ENCODE measurements at places on chromosomes 7 and 10.

GRCh38 chr10:21368022-21368582 is 157.4 kb downstream of the SKIDA1 start:
- no peak for DNase-seq

GRCh38 chr10:119497243-119497642 is 45.3 kb downstream of the RGS10 start:
- no peak for DNase-seq

- no peak for DNase-seq
Measured at GRCh38 chr10:11551916-11552602, 59.4 kb downstream of the USP6NL start.

DNA sequence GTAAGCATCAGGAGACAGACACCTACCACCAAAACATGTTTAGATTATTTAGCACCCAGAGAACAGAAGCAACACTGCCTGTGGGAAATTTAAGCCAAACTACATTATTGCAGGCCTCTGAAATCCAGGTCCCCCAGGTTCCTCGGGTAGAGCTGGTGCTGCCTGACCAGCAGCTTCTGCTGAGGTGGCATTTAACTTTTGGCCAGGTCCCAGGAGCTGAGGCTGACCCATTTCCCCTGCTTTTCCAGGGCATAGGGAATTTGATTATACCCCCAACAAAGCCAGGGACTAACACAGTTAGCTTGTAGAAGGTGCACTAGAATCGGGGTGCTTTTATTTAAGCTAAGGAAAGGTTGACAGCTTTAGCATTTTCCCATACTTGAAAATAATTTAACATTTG is 4.7 kb downstream of the LRRC4 start:
- DNase-seq: no peak

- DNase-seq: no peak
Measured at GRCh38 chr7:26531926-26532325, 240.3 kb downstream of the SNX10 start.

- DNase-seq: no peak
Measured at GRCh38 chr10:61000769-61001730, 57.1 kb upstream of the RHOBTB1 start.

- no peak for DNase-seq
Measured at GRCh38 chr7:150736864-150737263, 354 bp upstream of the GIMAP5 start.

DNA sequence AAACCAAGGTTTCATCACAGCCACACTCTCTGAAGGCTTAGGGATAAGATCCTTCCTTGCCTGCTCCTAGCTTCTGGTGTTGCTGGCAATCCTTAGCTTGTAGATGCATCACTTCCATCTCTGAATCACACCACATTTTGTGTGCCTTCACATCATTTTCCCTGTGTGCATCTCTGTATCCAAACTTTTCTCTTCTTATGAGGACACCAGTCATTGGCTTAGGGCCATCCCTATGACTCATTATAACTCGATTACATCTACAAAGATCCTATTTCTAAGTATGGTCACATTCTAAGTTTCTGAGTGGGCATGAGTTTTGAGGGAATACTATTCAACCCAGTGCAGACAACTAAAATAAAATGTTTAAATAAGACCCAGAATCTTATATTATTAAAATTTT is 121.7 kb downstream of the C7orf25 start:
- no peak for DNase-seq

DNA sequence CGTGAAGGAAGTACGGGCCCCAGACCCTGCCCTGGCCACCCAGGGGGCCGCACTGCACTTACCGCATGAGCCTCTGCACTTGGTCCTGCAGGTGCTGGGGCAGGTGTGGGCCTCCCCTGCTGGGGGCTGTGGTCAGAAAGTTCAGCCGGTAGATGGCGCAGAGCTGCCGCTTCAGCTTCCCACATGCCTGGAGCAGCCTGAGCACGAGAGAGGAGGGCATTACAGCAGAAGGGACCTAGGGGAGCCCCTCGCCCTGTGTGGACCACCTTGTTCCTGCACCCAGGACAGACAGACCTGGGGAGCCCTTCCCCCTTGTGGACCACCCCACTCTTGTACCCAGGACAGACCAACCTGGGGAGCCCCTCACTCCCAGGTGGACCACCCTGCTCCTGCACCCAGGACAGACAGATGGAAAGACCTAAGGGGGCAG is 8.7 kb upstream of the PYROXD2 start:
- no peak for DNase-seq

DNA sequence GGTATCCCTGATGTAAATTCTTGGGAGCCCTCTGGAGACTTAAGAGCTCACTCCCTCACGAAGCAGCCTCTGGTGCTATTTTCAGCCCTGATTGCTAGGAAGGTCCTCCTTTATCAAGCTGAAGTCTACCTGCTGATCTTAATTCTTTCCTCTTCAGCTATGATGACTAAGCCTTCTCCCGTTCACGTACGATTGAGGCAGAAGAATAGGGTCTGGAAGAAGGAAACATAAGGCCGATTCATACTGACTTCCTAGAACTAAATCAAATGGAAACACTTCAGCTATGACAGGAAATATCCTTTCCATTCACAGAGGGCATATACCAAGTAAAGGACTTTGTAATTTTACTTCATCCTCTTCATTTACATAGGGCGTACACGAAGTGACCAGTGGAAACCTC is 107.0 kb downstream of the CPXM2 start:
- DNase-seq: no peak

DNA sequence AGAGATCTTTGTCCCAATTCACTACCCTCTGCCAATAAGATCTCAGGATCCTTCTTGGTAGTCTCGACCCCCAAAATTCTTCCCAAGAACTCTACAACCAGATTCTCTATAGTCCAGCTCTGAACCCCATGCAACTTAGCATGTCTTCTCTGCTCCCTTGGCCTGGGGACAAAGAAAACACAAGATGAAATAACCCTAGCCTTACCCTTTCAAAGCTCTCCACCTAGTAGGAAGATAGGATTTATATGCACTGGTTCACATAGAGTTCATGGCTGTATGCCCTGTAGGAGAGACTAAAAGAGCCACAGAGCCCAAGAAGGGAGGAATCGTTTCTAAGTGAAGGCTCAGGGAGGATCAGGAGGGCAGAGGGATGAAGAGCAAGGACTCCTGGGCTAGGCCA is 96.1 kb downstream of the PPP1R3C start:
- DNase-seq: no peak

DNA sequence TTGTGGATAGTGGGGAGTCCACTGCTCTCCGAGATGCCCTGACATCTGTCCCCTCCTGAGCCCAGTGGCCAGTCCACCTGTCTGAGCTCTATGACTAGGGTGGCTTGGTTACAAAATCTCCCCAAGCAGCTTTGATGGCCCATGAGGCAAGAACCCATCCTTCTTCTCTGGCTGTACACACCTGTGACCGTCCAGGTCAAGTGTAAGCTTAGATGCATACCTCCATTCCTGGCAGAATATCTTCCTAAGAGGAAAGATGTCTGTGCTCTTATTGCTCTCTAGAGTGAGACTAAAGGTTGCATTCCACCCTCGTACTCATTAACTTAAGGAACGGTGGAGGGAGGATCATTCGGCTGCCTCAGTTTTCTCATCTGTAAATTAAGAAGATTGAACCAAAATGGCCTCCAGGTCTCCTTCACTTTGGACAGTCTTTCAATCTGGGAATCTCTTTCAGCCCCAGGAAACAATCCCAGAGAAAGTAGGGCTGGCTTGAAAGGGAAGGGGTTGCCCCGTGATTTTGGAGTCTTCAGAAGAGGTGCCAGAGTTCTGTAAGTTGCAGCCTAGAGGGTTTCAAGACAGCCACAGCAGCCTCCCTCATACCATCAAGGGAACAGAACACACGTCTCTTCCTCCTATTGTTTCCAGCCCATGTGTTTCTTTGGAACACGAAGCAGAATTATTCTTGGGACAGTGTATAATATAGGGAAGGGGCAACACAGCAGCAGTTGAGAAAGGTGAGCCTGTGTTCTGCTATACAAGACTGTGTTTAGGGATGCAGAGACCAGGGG is 5.5 kb downstream of the HOXA4 start:
- DNase-seq: no peak

DNA sequence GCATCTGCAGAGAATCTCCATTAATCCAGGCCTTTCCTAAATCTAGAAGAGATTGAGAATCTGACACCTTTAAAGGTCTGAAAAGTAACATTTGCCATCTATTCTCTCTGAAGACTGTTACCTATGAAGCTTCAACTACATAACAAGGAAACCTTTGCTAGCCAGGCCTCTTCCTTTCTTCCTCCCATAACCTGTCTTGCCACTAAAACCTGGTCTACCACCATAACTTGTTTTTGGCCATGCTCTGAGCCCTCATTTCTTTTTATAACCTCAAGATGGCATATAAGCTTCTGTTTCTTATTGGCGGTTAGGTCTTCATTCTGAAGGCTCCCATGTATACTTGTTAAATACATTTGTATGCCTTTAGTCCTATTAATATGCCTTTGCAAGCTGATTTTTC is 348.4 kb upstream of the MEOX2 start:
- no peak for DNase-seq

DNA sequence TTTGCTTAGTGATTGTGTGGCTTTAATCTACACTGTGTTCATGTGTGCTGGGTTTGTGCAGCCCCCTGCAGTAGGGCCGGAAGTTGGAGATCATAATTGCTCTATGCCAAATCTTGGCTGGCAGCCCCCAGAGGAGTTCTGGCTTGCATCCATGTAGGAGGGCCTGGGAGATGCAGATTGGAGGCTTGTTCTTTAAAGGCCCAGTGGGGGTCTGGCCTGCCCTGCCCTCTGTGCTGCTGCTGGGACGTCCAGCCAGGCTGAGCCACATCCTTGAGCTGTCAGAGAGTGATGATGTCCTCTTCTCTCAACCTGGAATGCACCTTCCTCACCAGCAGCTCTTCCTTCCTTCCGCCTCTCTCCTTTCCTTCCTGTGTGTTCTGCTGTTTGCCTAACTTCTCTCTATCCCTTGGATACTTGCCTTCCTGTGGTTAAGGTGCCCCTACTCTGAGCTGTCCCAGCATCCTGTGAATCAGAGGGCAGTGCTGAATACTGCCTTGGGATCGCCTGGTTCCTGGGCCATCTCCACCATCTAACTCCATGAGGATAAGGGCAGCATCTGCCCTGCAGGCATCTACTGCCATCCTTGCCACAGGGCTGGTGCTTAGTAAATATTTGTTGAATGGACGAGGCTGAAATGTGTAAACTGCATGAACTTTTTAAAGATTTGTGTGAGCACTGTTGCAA is 30.2 kb downstream of the DOCK1 start:
- no peak for DNase-seq

- DNase-seq: no peak
Measured at GRCh38 chr7:26950889-26951288, 86.5 kb upstream of the SKAP2 start.

DNA sequence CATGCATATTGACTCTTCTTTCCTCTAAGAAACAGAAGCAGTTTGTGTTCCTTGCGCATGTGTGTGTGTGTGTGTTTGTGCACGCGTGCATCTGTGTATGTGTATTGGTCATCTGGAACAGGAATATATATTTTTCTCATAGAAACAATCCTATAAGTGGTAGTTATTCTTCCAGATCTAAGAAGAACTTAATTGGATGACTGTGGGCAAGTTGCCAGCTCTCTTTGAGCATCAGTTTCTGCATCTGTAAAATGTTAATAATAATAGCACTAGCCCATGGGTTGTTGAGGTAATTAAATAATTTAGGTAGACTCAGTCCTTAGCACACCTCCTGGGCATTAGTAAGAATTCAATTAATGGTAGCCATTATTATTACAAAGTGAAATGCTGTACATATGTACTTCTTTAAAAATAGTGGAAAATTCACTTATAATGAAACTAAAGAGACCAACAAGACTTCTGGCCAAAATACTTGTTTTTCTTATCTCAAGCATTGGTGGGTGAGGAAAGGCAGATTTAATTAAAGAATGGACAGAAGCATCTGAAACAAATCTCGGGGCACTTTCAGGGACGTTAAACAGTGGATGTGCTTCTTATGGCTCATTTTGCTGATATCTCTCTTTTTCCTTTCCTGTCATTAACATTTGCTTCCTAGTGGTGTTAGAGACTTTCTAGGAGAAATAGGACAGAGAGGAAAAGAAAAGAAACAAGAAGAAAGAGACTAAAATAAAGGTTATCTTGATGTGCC is 124.9 kb upstream of the HABP2 start:
- DNase-seq: no peak

GRCh38 chr10:114821915-114822443 is 399 bp downstream of the FHIP2A start:
- DNase-seq: no peak

DNA sequence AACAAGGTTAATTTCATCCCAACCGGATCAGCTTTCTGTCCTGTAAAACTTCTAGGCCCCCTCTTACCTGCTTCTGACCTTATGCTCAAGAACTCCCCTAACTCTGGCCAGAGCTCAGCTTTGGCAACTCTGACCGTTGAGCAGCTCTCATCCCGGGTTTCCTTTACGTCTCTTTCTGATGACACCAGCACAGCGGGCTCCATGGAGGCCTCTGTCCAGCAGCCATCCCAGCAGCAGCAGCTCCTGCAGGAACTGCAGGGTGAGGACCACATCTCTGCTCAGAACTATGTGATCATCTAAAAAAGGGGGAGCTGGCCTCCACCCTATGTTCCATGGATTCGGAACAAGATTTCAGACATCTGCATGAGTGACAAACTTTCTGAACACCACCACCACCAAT is 117.6 kb downstream of the GLCCI1 start:
- DNase-seq: no peak

DNA sequence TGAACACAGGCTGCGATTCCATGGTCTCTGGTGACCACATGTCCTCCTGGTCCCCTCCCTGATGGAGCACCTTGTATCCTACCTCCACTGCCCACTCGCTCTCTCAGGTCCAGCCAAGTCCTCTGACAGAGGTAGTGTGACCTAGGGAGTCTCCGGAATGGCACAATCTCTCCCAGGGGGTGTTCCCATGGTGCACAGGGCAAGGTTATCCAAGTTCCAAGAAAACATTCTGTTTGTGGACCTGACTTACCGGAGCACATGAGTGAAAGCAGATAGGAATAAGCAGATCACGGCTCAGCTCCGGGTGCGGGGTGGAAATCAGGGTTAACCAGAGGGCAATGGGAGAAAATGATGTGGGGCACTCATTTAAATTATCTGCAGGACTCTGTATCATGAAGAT is 45.8 kb upstream of the INSIG1 start:
- no peak for DNase-seq

GRCh38 chr10:133458710-133459453 is 5.1 kb downstream of the SCART1 start:
- DNase-seq: no peak

DNA sequence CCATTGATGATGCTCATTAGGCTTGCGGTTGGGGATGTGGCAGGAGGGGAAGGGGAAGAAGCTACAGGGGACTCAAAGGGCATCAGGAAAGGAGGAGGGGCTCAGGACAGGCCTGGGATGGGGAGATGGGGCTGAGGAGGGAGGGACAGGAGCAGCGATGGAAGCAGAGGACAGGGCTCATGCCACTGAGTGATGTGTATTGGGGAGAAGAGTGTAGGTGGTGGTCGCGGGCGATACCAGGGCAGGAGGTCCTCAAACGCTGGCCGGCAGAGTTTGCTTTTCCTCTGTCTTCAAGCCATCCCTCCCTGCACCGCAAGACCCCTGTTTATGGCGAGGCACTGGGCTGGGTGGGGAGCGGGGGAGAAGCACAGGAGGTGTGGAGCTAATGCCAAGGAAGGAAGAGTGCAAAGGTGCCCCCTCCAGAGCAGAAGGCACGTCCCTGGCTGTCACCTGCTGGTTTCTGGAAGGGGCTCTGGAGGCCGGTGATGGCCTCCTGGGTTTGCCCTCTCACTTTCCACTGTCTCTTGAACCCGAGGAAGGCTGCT is 134.7 kb downstream of the SVIL start:
- no peak for DNase-seq

GRCh38 chr10:86349474-86349873 is 17.1 kb downstream of the GRID1 start:
- no peak for DNase-seq

All from GM12864 (cell line).